ENCODE measurements at places on chromosomes 5 and 9. TPM values are rescaled to one million over a fixed set of nuclear protein-coding genes. Genes with fewer than 3 reads are reported as not detected.

GRCh38 chr5:13816126-13816525 lies 128.4 kb downstream of the DNAH5 start:
- DNase-seq = no peak

GRCh38 chr5:93099902-93100347 lies 481.1 kb downstream of the NR2F1-AS1 start:
- no peak for DNase-seq

DNA sequence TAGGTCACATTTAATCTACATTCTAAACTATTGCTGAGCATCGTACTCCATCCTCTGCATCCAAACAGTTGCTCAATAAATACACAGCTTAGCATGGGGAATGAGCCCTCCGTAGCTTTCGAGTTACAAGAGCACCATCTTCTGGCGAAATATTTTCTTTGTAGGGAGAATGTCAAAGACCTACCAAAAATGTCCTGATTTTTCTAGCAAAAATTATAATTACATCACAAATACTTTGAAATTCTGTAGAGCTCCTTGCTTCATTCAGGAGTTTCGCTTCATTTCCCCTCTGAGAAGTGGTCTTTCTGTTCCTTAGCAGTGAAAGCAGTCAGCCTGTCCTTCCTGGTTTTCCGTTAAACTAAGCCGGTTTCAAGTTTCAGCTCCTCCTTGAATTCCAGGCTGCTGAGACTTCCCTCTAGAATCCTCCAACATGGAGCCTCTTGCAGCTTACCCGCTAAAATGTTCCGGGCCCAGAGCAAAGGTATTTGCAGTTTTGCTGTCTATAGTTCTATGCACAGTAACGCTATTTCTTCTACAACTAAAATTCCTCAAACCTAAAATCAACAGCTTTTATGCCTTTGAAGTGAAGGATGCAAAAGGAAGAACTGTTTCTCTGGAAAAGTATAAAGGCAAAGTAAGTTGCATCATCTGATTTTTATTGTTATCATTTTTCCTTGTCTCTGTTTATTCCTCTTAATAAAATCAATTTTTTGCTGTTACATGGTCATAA lies at the start of gene GPX8:
GPX8 (plus strand) TSS at position 409 of the 730 bp plus-strand sequence; CDS start at position 431, 22 bp downstream.
- peak; percentile 85 for DNase-seq

GRCh38 chr5:157463621-157464518 lies 3.9 kb downstream of the NIPAL4 start:
- DNase-seq = no peak

DNA sequence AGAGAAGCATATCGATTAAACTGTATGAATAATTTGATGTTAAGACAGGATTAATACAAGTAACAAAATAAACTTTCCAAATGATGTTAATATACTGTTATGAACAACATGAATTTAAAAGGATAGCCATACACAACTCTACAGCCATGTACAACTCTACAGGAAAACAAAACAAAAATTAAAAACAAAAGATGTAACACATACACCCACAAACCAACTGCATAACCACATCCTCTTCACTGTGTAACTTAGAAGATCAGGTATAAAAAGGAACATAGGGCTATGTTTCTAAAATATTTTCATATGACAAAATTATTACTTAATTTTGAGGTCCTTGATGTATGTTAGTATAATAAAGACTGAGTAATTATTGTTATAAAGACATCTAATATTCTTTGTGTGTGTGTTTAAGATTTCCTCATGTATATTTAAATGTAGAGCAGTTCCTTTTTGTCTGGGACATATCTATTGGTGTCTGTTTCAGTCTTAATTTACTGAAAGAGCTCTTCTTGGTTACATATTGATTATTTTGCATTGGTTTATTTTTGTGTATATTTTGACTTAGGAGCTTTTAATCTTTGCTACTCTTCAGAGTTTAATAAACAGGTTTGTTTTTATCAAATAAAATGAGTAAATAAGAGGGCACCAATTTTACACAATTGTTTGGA lies 966.8 kb upstream of the CTNND2 start:
- no peak for DNase-seq

- DNase-seq = no peak
Measured at GRCh38 chr9:83043597-83043996, 19.3 kb downstream of the RASEF start.

DNA sequence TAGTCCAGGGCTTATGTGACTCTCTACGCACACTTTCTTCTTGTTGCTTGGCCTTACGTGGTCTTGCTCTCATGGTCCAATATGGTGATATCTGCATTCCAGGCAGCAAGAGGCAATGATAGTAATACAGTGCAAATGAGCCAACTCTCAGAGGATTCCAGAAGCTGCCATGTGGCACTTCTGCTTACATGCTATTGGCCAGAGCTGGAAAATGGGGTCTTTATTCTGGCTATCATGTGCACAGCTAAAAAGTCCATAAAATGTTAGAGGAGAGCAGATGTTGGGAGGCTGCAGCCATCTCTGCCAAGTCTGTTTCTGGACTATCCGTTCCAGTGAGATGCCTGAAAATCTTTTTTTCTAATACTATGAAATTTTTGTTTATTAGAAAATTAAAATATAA lies 2.9 kb upstream of the SEPTIN8 start:
- DNase-seq = no peak

DNA sequence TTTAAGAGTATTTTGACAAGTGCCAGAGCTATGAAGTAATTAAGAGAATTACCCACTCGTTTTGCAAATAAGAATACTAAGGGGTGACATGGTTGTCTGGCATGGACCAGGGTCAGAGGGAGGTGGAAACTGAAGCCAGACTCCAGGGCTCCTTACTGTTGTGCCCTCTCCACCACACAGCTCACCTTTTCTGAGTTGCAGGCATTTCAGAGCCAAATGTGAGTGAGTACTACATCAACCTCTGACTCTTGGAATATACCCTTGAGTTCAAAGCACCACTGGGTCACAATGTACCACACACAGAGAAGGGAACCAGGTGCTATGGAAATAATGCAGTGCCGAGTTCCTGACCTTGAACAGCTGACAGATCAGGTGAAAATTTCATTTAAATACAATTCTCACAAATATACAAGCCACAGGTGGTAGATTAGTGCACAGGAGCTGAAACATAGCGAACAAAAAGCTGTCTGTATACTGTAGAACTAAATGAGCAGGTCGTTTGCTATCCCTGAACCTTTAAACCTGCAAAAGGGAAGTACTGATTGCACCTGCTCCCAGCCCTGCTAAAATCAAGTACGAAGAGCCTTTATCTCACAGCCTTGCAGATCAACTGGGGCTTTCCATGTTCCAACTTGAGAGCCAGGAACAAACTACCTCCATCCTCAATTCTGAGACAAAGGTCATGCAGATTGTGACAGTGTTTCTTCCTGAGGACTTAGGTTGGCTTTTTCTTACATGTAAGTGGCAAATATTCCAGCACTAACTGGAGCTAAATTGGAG lies 57.0 kb downstream of the GOLM1 start:
- no peak for DNase-seq

DNA sequence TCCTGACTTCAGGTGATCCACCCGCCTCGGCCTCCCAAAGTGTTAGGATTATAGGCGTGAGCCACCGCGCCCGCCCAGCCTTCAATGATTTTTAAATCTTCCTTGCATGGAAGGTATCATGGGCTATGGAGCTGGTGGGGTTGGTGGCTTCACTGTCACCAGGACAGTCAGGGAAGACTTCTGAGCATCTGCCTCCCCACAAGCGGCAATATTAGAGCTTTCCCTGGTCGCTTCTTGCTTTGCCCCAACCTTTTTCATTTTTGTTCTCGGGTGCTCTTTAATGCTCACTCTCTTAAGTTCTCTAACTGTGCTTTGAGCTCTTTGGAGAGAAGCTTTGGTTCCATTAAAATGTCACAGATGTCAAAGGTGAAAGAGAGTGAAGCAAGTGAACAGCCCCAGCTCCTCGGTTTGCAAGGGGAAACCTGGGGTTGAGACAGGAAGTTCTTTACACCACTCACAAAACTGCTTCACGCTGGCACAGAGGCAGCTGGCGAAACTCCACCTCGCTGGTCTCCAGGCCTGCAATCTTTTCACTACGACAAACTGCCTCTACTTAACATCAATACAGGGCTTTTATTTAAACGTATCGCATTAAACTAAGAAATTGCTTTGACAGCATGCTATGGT lies 142.5 kb upstream of the RETREG1 start:
- no peak for DNase-seq

DNA sequence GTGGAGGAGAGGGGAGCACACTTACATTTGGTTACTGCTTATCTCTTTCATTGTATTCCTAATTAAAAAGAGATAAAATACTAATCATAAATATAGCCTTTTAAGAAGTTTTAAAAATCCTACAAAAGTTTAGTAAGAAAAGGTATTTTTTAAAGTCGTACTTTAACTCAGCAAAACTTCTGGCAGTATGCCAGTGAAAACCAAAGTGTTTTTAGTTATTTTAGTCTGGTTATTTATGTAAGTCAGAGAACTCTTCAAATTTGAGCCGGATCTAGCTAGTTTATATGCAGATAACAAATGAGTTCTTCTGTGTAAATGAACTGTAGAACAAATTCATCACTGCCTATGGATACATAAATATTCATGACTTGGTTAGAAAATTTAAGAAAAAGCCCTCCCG lies 36.5 kb upstream of the ANKDD1B start:
- no peak for DNase-seq

The SAPCD2 gene
- 5.9 TPM for total RNA-seq

The SSNA1 gene
- 71.6 TPM for total RNA-seq

The PCSK1 gene
- not detected for total RNA-seq

Measured in H4 (cell line).